ENCODE measurements at places on chromosomes 16 and 17.

DNA sequence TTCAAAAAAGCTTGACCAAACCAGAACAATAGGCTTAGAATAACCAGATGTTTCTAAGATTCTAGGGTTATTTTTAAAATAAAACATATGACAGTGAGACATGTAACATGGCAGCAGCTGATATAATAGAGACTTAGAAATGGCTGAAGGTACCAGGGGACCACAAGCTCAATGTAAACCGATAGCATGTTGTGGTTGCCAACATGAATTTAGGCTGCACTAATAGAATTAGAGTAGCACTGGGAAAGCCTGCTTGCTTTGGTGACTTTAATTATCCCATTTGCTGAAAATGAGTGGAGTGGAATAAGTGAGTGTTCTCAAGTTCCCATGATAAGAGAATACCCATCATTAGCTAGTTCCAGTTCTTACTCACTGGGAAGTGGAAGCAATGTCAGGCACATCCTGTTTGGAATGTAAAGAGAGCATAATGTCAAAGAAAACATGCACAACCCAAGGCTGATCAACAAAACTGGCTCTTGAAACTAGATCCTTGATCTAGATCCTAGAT, 621.2 kb upstream of the CDH5 start:
- no peak for DNase-seq

DNA sequence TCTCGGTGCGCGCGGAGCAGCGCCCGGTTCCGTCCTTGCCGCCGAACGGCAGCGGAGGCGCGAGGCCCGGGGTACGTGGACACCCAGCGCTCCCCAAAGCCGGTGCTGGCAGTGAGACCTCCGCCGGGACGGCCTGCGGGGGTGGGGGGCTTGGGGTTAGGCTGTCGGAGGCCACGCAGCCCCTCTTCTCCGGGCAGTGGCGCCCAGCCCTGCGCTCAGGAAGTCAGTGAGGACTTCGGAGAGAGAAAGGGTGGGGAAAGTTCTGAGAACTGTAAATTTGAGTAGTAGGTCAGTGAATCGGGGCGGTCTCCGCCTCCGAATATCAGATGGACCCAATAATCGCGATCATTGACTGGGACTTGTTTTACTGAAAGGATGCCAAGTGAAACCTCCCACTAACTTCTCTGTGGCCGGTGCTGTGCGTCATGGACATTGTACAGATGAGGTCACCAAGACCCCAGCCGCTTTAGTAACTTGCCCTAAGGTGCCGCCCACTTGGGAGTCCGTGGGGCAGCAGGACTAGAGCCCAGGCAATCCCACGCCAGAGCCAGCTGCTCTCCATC, 468 bp downstream of the IL4R start:
- no peak for DNase-seq

- DNase-seq, result no peak
Observed at GRCh38 chr16:84647828-84648594, at the start of gene KLHL36. Gene KLHL36, plus strand, starts transcription at chr16:84648511. Its CDS starts 2,357 bp downstream, at chr16:84650868.

- no peak for DNase-seq
Observed at GRCh38 chr16:77711775-77712174, 10.5 kb upstream of the NUDT7 start.

- DNase-seq, result no peak
Observed at GRCh38 chr17:31511195-31511578, 119.7 kb downstream of the RAB11FIP4 start.

GRCh38 chr16:85845266-85845665, 45.8 kb downstream of the COX4I1 start:
- no peak for DNase-seq

GRCh38 chr17:71546419-71546818, 574.4 kb upstream of the SOX9 start:
- DNase-seq, result no peak
